ENCODE measurements at places on chromosomes 5 and 9. TPM values are rescaled to one million over a fixed set of nuclear protein-coding genes. Genes with fewer than 3 reads are reported as not detected.

Gene C8G
- total RNA-seq, result 1.1 TPM

Gene INSL4
- not detected for total RNA-seq

Gene EPB41L4A
- total RNA-seq, result not detected

Gene CD14
- total RNA-seq, result not detected

Gene SLC36A3
- not detected for total RNA-seq

Gene STPG3
- not detected for total RNA-seq

Gene SVEP1
- 0.12 TPM for total RNA-seq

Gene GABRA6
- total RNA-seq, result not detected

Gene BSPRY
- 0.57 TPM for total RNA-seq

Gene C9orf50
- not detected for total RNA-seq

Gene LCN1
- not detected for total RNA-seq

Gene UBE2QL1
- total RNA-seq, result not detected

Gene MAP1B
- total RNA-seq, result 0.12 TPM

Gene SV2C
- total RNA-seq, result 0.12 TPM

Gene BRD8
- 20.9 TPM for total RNA-seq

Gene POU5F2
- total RNA-seq, result 4.2 TPM

Gene TAF11L7
- not detected for total RNA-seq

Gene ST8SIA4
- 55.2 TPM for total RNA-seq

Gene HNRNPK
- total RNA-seq, result 617 TPM

Gene SUSD1
- total RNA-seq, result 9.7 TPM

Gene ADRA1B
- total RNA-seq, result not detected

Gene PCDHGA8
- not detected for total RNA-seq

Gene FAM81B
- total RNA-seq, result 0.94 TPM

Gene PLPP7
- not detected for total RNA-seq

Gene F12
- total RNA-seq, result 0.35 TPM

Gene PKD2L2
- total RNA-seq, result not detected

Gene NSG2
- not detected for total RNA-seq

Gene CNTNAP3
- not detected for total RNA-seq

Gene HEXB
- 41.9 TPM for total RNA-seq

Gene PCDHB15
- not detected for total RNA-seq

Gene AGXT2
- total RNA-seq, result not detected

Gene NOXA1
- 3.8 TPM for total RNA-seq

Gene WNT8A
- total RNA-seq, result not detected

Gene OR1J2
- 0.42 TPM for total RNA-seq

Gene SPATA31A3
- not detected for total RNA-seq

Gene C9orf153
- total RNA-seq, result 0.32 TPM

Gene SLC28A3
- not detected for total RNA-seq

Gene ARAP3
- 6.1 TPM for total RNA-seq

Gene NKD2
- total RNA-seq, result not detected

Gene TOR4A
- 6.1 TPM for total RNA-seq

Gene DAB2
- total RNA-seq, result 4.2 TPM

Gene PCDHGA1
- 0.10 TPM for total RNA-seq

Gene ZNF483
- total RNA-seq, result 22.1 TPM

Gene FTMT
- total RNA-seq, result not detected

Gene PCDHB12
- not detected for total RNA-seq

Gene PDE8B
- not detected for total RNA-seq

Gene SCGB3A1
- total RNA-seq, result not detected

Gene SNCAIP
- not detected for total RNA-seq

Gene ELOVL7
- total RNA-seq, result 2.8 TPM

Data from CD4-positive, CD25-positive, alpha-beta regulatory T cell (primary cell).